DMS53 (cell line): ENCODE measurements at places on chromosomes 4 and X.
A peak's percentile ranks its signal among the peaks of the same experiment; 100 is the strongest.

DNA sequence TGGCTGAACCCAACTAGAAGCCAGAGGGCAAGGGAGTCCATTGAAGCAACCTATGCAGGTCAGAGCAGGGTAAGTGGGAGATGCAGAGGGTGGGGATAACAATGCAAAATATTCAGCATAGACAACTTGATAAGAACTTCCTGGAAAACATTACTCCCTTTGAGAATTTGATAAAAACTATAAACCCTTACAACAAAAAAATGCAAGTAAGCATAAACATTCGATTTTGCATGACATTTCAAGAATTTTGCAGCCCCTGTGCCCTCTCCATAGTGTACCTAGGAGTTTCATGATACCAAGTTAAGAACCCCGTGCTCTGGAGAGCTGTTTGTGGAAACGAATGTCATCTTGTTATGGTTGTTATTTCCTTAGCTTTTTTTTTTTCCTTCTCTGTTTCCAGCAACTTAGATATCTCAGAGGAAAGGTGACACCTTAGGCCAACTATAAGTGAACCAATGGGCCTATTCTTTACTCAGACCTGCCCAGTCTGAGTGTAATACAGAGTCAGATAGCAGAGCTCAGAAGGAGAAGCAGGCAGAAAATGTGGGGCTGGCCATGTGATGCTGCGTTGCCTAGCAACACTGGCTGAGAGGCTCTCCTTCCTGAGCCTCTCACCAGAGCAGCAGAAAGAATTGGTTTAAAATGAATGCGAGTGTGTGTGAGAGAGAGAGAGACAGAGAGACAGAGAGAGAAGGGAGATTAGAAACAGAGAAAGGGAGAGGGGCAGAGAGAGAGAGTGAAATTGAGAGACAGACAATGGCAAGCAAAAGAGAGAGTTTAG, 36.7 kb upstream of the GABRQ start:
- DNase-seq = peak; percentile 63

DNA sequence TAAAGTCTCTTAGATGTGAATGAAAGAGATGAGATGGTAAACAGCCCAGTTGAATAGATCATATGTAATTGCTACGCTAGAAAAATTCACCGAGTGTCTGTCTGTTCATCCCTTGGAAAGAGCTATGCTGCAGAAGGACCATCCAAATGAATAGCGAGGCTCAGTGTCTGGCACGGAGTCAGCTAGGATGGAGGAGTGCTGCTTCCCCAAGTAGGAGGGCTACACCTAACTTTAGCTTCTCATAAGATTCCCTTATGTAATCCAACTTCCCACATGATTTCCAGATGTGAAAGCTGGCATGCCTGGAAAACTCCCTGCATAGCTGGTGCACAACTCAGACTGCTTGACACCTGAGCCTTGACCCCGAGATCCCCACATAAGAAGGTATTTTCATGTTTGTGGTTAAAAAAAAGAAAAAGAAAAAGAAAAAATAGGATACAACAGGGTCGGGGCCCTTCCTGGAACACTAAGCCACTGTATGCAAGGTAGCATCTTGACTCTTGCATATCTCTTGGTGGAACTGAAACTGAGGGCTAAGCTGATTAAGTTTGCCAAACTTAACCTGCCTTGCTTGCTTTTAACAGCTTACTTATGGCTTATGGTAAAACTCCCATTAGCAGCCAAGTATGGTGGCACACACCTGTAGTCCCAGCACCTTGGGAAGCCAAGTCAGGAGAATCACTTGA, 82.3 kb downstream of the FREM3 start:
- DNase-seq = no peak

- DNase-seq = no peak
Measured at GRCh38 chr4:31341601-31342359, 621.6 kb downstream of the PCDH7 start.

- no peak for DNase-seq
Measured at GRCh38 chr4:1176398-1177273, 4.3 kb upstream of the SPON2 start.

- DNase-seq = peak; percentile 59
Measured at GRCh38 chrX:153925739-153926551, at the start of gene ARHGAP4. Gene ARHGAP4, minus strand, starts transcription at chrX:153926264. Its CDS starts 62 bp downstream, at chrX:153926202.

- no peak for DNase-seq
Measured at GRCh38 chr4:106109929-106110328, 206.1 kb downstream of the TBCK start.

DNA sequence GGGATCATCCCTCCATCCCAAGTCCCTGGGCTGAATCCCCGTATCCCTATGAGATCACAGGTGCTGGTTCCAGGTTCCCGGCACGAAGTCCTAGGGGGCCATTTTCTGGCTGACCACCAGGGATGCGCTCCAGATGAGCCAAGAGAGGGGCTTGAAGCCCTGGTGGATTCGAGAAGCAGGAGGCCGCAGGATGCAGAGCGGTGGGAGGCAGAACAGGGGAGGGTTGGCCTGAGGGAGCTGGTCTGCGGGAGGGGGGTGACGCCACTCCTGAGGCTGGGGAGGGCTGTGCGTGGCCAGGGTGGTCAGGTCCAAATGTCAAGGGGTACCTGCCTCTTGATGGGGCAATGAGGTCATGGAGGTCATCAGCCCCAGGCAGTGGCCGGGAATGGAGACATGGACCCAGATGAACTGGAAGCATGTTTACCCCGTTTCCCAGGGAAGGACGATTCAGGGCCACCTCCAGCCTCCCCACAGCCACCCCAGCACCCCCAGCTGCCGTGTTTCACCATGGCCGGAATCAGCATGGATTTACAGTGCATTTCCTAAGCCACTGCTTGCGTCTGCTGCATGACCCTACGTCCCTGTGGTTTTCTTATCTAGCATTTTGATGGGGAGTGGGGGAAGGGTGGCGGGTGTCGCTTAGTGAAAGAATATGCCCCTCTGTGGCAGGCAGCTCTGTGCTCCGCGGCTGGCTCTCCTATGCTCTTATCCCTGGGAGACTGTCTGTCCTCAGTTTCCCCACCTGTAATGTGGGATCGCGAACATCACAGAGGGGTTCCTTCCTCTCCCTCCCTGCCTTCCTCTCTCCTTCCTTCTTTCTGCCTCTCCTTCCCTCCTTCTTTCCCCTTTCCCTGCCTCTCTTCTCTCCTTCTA, 17.0 kb upstream of the HTRA3 start:
- no peak for DNase-seq

- peak; percentile 75 for DNase-seq
Measured at GRCh38 chrX:103464072-103464773, 55.1 kb downstream of the RAB40A start.

DNA sequence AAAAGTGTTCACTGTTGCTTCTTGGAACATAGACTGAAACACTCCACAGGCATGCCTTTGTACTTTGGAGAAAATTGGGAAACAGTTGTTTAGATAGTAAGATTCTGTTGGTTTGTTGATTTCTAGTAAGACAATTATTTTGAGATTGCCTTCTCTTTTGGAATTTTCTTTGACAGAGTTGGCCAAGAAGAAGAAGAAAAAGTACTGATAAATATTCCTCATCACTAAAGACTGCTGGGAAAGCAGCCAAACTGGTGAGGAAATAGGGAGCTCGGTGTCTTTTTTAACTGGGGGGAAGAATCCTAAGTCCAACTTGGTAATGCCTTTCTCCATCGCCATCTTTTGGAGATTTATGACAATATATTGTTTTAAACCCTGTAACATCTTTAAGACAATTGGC, 370.7 kb downstream of the GPAT3 start:
- no peak for DNase-seq

- DNase-seq = no peak
Measured at GRCh38 chrX:148284056-148284455, 216.4 kb upstream of the AFF2 start.
